ENCODE measurements at places on chromosomes 13 and 19.

DNA sequence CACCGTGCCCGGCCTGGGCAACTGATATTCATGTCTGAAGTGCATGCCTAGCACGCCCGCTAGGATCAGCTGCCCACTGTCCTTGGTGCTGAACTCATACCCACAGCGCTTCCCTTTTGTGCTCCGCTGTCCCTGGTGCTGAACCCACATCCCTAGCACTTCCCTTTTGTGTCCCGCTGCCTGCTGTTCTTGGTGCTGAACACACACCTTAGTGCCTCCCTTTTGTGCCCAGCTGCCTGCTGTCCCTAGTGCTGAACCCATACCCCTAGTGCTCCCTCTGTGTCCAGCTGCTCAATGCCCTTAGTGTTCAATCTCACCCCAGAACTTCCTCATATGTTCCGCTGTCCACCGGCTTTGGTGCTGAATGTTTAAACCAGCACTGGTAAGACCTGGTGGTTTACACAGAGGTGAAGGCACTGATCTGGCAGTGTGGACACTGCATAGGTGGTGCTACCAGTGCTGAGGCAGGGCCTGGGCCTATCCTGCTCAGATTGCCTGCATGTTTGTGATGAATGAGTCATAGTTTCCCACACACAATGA is 26.3 kb upstream of the SIGLEC11 start:
- DNase-seq: no peak

GRCh38 chr13:35498231-35498630 is 21.7 kb upstream of the MAB21L1 start:
- no peak for DNase-seq

DNA sequence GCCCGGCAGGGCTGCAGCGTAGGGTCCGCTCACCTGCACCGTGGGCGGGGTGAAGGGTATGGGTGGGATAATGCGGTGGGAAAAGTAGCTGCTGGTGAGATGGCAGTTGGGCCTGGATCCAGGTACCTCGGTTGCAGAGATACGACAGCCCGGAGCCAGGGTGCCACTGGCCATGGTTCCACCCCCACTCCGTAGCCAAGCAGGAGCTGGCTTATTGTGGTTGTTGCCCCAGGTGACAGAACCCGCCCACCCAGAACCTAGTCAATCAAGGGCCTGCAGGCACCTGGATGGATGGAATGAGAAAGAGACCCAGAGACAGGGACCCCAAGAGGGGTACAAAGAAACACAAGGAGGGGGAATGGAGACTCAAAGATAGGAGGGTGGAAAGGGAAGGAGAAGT is 3.5 kb upstream of the LHB start:
- no peak for DNase-seq

GRCh38 chr19:41096353-41096752 is 8.1 kb downstream of the CYP2A13 start:
- DNase-seq: no peak

DNA sequence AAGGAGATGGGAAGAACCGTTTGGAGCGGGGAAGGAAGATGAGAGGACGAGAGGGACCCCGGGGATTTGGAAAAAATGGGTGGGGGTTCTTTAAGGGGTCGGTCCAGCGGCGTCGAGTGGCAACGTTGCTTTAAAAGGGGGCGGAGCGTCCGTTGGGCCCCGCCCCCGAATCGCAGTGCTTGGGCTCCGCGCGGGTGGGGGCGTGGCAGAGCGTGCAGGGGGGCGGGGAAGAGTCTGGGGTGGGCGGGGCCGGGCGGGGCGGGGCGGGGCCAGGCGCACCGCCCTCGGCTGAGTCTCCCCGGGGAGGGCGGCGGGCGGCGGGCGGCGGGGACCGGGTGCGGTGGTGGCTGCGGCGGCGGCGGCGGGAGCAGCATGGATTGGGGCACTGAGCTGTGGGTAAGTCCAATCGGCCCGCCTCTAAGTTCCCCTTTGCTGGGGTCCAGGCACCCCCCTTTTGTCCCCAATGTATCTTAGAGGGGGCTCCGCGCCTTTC is at the start of gene TRIP10:
TSS of gene TRIP10 (plus strand) at position 291 of the 493 bp plus-strand sequence. CDS start at position 373, 82 bp downstream.
- peak; percentile 65 for DNase-seq

- no peak for DNase-seq
Observed at GRCh38 chr13:111040830-111041229, 74.3 kb upstream of the ARHGEF7 start.
